ENCODE measurements at places on chromosomes 12 and 14.

- DNase-seq = no peak
These were observed 586 bp downstream of the TTC6 start for GRCh38 chr14:37595809-37596621.

DNA sequence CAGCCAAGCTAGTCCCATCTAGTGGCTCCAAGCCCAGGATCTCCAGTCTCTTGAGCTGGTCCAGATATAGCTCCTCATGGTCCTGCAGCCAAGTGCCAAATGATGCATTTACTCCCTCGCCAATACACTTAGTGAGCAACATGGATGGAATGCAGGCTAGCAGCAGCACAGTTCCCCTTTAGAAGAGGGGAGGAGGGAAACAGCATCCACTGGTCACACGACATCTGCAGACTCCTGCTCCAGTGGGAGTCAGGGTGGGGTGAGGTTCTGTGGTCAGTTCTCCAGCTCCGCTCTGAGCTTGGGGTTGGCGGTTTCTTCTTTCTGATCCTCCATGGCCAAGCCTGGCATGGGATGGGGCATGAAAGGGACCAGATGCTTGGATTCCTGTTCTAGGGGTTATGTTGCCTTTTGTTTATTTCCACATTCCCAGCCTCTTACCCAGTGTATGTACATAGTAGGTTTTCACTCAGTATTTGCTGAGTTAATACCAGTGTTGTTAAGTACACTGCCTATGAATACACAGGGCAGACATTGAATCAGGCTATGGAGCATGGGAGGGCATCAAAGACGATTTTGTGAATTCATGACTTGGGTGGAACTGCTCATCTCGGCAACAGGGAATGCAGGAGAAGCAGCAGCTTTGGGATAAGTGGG, 57.3 kb downstream of the GALNT16 start:
- no peak for DNase-seq

GRCh38 chr12:124633365-124634362, 66.3 kb upstream of the NCOR2 start:
- DNase-seq = no peak

GRCh38 chr12:72346363-72346944, 74.3 kb downstream of the TRHDE start:
- DNase-seq = no peak

GRCh38 chr12:90695415-90695814, 259.6 kb downstream of the CCER1 start:
- no peak for DNase-seq

DNA sequence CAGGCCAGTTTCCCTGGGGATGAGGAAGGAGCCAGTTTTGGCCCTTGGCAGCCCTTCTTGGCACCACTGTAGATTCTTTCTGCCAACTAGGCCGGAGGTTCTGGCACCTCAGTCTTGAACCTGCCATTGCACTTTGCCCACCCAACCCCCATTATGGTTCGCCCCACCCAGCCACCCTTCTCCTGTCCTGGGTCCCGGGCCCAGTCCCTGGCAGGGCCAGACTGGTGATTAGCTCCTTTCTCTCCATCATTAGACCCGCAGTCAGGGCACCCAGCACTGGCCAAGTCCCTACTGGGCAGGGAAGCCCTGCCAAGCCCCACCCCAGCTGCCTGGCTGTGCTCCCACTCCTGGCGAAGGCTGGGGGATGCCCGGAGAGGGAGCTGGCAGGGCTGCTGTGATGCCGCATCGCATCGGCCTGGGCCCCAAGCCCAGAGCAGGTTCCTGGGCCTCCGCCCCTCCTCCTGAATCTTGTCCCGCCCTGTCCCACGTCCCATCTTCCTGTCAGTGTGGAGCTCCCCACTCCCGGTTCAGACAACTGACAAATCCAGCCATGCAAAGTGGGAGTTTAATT, 9.8 kb downstream of the FAM222A start:
- no peak for DNase-seq

GRCh38 chr12:6555018-6555691, 687 bp downstream of the IFFO1 start:
- DNase-seq = no peak

DNA sequence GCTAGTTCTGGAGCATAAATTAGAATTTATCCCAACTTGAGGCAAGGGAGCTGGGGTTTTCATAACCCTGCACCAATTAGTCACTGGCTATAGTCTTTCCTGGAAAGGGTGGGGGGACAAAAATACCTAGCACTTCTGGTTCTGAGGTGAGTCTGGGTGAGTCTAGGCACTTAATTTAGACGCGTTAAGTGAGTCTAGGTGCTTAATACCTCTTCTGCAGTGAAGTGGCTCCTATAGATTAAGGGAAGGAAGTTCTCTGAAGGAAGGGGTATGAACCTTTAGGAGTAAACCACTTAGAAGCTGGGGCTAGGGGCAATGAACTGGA, 251.7 kb downstream of the EFCAB11 start:
- DNase-seq = no peak

- DNase-seq = no peak
These were observed 794.3 kb upstream of the NOVA1 start for GRCh38 chr14:27392153-27392552.
